ENCODE measurements at places on chromosomes 16 and 17. TPM values are rescaled to one million over a fixed set of nuclear protein-coding genes. Genes with fewer than 3 reads are reported as not detected.

Gene GAA
- polyA plus RNA-seq, result 73.6 TPM

DNA sequence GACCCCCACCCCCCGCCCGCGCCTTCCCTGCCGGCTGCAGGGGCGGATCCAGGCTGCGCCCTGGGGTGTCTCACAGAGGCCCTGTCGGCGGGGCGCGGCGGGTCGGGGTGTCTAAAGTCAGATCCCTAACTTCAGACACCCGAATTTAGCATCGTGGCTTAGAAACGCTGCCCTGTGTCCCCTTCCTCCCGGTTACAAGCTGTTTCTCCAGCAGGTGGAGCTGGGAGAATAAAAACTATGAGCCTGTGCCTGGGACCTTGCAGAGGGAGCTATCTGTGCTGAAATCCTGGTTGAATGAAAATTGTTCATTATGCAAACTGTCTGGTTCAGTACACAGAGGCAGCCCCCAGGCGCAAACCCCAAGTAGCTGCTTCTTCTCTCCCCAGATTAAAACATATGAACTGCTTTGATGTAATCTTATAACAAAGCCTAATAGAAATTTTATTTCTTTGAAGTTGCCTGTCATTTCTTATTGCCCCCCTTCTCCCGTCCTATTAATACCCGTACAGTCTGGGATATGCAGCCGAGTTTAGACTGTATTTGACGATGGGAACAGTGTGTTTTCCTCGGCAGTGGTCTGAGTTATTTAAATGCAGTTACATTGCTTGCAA lies 79.0 kb downstream of the RPA1 start:
- DNase-seq, result peak; percentile 77

GRCh38 chr16:77599793-77600415 lies 122.4 kb upstream of the NUDT7 start:
- DNase-seq, result no peak

GRCh38 chr17:55731586-55732250 lies 9.1 kb upstream of the TMEM100 start:
- DNase-seq, result no peak

GRCh38 chr17:83098241-83099085 lies 19.1 kb downstream of the METRNL start:
- no peak for DNase-seq

Gene FOXN1
- 0.60 TPM for polyA plus RNA-seq

DNA sequence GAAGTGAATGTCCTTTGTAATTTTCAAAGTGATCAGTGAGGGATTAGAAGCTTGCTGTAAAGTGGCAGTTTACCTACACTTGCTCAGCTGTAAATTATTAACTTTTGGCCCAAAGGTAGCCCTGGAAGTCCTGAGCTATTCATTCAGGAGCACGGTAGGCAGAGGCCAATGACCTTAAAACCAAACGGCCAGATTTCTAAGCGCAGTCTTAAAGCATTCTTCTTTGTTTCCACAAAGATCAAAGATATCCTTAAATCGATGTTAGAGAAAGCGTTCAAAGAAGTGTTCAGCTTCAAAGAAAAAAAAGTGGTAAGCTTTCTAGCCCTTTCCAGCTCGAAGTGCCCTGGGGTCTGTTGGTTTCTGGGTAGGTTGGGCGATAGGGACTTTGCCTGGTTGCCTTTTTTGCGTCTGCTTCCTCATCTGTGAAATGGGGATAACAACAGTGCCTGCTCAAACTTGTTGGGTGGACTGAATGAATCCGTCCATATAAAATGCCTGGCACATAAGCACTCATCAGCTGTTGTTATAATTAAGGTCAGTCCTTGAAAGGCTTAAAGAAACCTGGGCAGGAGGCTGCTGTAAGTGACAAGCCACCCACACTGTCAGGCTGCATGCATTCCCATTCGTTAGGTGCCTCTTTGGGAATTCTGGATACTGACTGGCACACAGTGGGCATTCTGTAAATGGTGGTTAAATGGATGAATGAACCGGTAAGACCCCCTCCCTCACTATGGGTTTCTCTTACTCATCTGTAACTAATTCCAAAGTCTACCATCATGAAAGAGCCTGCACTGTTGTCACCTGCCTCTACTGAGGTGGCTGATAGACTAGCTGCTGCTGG lies 113.2 kb downstream of the PRKCA start:
- DNase-seq, result no peak

- DNase-seq, result no peak
Observed at GRCh38 chr16:2768403-2769089, 8.5 kb downstream of the ELOB start.

GRCh38 chr16:57238682-57239081 lies 6.4 kb upstream of the ARL2BP start:
- DNase-seq, result no peak

Gene CA7
- polyA plus RNA-seq, result 0.34 TPM

DNA sequence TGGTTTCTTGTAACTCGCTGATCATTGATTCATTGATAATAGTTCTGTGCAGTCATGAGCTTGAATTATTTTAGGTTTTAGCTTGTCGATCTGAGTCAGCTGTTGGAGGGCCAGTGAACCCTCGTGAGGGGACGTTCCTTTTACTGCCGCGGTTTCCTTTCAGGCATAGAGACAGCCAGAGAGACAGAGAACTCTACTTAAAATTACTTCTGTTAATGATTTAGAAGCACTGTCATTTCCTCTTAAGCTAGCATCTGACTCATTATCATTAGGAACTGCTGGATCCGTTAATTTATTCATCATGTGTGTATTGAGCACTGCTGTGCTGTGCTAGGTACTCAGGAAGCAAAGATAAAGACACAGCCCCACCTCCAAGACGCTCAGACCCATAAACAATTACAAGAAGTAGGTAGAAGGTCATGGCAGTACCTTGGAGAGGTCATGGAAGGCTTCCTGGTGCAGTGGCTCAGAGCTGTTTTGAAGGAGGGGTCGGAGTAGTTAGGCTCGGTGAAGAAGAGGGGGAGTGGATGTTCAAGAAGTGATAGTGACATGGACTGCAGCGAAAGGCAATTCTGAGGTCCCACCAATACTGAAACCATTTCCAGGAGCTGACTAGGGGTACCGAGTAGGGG lies 3.3 kb downstream of the PGS1 start:
- no peak for DNase-seq

DNA sequence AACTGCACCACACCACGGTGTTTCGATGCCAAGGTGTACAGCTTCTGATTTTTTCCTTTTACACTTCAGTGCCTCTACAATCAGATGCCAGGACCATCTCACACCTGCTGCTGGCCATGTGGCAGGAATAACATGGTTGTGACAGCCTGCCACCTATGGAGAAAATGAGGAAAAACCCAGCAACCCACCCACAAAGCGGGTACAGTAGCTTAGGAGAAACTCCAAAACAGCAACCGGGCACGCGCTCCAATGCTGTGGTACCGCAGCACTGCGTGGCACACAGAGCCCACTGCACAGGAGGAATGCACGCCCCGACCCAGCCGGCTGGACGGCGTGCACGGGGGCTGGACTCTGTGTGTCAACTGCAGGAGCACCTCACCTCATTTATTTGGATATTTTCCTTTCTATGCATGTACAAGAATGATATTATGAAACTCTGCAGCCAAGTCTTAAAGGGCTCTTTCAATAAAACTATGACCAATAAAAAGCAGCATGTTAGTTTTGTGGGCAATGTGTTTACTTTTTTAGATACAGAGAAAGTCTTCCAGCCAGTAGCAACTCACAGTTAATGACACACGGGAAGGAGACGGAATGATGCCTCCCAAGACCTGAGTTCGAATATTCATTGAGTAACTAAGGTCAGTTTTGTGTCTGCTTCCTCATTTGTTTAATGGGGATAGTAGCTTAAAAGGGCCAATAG lies 45.9 kb downstream of the MAP1LC3B start:
- no peak for DNase-seq

- DNase-seq, result no peak
Observed at GRCh38 chr17:31318298-31318801, 3.1 kb downstream of the EVI2A start.

DNA sequence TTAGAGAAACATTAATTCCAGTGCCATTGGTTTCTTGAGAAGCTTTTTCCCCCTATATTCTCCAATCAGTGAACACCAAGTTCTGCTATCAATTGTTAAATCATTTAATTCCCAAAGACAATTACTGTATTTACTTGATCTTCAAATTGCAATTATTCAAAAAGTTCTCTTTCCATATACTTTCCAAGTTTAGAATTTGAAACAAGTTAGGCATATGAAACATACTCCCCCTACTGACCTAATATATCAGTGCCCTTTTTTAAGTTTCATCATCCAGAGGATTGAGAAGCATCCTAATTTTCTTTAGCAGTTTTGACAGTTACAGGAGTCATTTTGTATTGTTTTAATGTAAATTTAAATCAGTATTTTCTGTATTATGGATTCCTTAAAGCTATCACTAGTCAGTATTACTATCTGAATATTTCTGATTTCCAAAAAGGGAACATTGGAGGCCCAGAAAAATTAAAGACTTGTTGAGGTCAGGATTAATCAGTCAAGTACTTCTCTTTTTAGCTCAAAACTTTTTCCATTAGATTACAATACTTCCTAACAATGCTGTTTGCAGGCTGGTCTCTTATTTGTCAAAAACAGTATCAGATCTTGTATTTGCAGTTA lies 16.3 kb downstream of the MEIOC start:
- no peak for DNase-seq

DNA sequence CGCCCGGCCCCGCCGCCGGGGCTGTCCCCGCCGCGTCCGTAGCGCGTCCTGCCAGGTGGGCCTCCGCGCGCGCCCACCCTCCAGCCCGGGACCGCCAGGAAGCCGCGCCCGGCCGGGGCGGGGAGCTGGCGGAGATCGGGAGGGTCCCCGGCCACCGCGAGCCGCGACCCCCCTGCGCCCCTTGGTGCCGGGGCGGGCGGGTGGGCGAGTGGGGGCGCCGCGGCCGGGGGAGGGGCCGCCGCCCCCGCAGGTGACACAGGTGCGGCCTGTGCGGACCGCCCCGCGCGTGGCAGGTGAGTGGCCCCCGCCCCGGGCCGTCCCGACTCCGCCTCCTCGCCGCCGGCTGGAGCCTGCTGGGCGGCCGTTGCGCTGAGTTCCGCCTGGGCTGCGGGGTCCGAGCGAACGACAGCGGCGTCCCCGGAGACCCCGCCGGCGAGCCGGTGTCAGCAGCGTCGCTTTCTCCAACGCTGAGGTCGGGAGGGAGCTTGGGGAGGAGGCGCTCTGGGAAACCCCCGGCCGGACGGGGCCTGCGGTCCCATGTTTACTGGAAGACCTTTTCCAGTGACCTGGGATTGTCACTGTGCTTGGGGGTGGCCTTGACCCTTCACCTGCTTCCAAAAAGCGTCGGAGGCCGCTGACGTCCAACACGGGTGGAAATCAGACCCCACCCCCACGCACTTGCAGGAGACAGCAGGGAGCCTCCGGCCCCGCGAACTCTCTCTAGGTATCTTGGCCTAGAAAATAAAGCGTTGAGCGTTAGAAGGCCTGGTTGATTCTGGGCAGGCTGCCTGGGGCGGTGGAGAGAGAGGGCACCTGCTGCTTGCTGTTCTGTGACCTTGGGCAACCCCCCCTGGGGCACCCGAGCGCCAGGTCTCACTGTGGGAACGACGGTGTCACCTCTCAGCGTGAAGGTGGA lies 542 bp downstream of the KLHL36 start:
- no peak for DNase-seq

GRCh38 chr17:42163113-42163512 lies 8.3 kb upstream of the RAB5C start:
- no peak for DNase-seq

Gene SOX8
- 5.4 TPM for polyA plus RNA-seq

Gene WBP2
- polyA plus RNA-seq, result 81.2 TPM

Gene ERN2
- 1.1 TPM for polyA plus RNA-seq

DNA sequence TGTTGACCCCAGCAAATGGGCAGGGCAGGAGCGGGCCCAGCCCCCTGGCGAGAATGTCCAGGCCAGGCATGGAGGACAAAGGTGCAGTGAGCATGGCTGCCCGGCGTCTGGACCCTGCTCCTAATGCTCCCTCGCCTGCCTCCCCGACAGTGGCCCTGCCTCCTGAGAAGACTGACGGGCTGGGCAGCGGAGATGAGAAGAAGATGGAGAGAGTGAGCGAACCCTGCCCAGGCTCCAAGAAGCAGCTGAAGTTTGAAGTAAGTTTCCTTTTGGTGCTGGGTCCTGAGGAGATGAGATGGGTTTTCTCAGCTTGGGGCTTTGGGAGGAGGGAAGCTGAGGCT lies 59.7 kb downstream of the SNX20 start:
- DNase-seq, result no peak

Gene TOX3
- polyA plus RNA-seq, result 33.2 TPM

GRCh38 chr16:29760567-29761279 lies 14.9 kb upstream of the C16orf54 start:
- no peak for DNase-seq

DNA sequence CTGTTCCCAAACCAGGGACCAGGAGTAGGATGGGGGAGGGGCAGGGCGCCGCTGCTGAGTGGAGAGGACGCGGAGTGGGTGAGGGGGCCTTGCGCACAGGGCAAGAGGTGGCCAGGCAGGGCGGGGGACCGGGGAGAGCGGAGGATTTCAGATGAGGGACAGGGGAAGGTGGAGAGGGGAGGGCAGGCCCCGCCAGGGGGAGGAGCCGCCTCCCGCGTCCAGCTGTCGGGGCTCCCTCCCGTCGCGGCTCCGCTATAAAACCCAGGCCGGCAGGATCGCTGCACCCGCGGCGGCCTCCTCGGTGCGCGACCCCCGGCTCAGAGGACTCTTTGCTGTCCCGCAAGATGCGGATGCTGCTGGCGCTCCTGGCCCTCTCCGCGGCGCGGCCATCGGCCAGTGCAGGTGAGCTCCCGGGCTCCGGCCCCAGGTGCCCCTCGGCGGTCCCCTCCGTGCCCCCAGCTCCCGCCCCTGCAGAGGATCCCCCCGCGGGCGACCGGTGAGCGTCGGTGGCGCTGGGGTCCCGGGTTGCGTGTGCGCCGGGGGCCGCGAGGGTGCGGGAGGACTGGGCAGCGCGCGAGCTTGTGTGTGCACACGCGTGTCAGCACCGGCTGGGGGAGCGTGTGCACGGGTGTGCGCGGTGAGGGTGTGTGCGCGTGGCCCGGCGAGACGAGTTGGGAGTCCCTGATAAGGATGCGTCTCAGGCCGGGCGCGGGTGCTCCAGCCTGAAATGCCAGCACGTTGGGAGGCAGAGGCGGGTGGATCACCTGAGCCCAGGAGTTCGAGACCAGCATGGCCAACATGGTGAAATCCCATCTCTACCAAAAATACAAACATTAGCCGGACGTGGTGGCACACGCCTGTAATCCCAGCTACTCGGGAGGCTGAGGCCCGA lies at the start of gene CA4:
Gene CA4 (plus strand): TSS at position 283 of the 892 bp plus-strand sequence. CDS start 62 bp downstream, at position 345.
- no peak for DNase-seq

- peak; percentile 64 for DNase-seq
Observed at GRCh38 chr17:80035937-80036714, at the start of gene CCDC40. Gene CCDC40, plus strand, starts transcription at chr17:80036642. Its CDS starts 21 bp downstream, at chr17:80036663.

Gene KRTAP4-4
- not detected for polyA plus RNA-seq

GRCh38 chr17:35683591-35683990 lies 47.8 kb upstream of the RASL10B start:
- no peak for DNase-seq

GRCh38 chr17:19645734-19646201 lies 2.8 kb upstream of the ALDH3A2 start:
- DNase-seq, result no peak

Gene MPP2
- polyA plus RNA-seq, result 7.5 TPM

- no peak for DNase-seq
Observed at GRCh38 chr17:51427856-51428255, 167.5 kb downstream of the UTP18 start.

- no peak for DNase-seq
Observed at GRCh38 chr16:85916141-85916890, 17.4 kb downstream of the IRF8 start.

All from left renal cortex interstitium (tissue), 4 donors.